ENCODE measurements at places on chromosomes 11 and 22. TPM values are rescaled to one million over a fixed set of nuclear protein-coding genes. Genes with fewer than 3 reads are reported as not detected.

Gene KMT5B
- total RNA-seq = 60.2 TPM

Gene POU2AF2
- not detected for total RNA-seq

Gene VPREB3
- total RNA-seq = 15.0 TPM

Gene MS4A15
- not detected for total RNA-seq

Gene SNX32
- total RNA-seq = 0.37 TPM

Gene RIC3
- total RNA-seq = 44.3 TPM

Gene APOA5
- not detected for total RNA-seq

Gene ADAMTS15
- total RNA-seq = not detected

Gene SUSD2
- 0.93 TPM for total RNA-seq

Gene SCUBE1
- 0.12 TPM for total RNA-seq

DNA sequence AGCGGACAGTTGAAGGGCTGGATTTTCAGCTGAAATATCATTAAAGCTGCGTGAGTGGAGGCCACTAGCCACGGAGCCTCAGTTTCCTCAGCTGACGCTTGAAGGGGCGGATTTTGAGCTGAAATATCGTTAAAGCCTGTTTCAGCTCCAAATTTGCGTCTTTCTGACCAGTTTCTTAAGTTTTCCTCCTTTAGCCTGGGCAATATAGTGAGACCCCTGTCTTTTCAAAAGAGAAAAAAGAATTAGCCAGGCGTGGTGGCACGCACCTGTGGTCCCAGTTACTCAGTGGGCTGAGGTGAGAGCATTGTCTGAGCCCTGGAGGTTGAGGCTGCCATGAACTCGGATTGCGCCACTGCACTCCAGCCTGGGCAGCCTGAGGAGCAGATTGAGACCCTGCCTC lies 3.7 kb downstream of the AP2A2 start:
- H3K27ac ChIP-seq = no peak overlapping the region
- H3K27me3 ChIP-seq = no peaks in the 10 kb centered on the region
- no peak for DNase-seq
- peaks cover 12% of the 10 kb centered on the region for H3K36me3 ChIP-seq

- no peak overlapping the region for H3K27ac ChIP-seq
- peaks cover 3% of the 10 kb centered on the region for H3K4me1 ChIP-seq
- no peak for DNase-seq
- H3K36me3 ChIP-seq = peaks cover 2% of the 10 kb centered on the region
Measured at GRCh38 chr22:42114721-42115120, 15.9 kb downstream of the CYP2D6 start.

DNA sequence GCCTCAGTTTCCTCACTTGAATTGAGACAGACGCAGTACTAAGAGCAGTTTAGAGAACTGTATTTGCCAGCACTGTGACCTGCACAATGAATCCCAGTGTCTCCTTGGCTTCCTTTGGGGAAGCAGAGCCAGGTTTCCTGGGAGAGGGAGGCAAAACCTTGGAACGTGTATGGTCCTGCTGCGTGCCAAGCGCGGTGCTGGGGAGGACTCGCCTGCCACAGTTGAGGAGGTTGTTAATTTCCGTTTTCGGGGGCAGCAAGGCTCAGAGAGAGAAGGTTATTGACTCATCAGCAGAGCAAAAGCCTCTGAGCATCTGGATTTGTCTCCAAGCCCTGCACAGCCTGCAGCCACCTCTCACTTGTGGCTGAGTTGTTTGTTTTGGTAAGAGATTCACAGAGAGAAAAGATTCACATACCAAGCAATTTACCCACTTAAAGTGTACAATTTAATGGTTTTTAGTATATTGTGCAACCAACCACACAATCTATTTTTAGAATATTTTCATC lies 10.8 kb downstream of the SYT12 start:
- H3K4me1 ChIP-seq = peaks cover 16% of the 10 kb centered on the region
- peaks cover 52% of the 10 kb centered on the region for H3K27me3 ChIP-seq
- H3K36me3 ChIP-seq = no peaks in the 10 kb centered on the region
- no peak overlapping the region for H3K4me3 ChIP-seq
- DNase-seq = no peak

DNA sequence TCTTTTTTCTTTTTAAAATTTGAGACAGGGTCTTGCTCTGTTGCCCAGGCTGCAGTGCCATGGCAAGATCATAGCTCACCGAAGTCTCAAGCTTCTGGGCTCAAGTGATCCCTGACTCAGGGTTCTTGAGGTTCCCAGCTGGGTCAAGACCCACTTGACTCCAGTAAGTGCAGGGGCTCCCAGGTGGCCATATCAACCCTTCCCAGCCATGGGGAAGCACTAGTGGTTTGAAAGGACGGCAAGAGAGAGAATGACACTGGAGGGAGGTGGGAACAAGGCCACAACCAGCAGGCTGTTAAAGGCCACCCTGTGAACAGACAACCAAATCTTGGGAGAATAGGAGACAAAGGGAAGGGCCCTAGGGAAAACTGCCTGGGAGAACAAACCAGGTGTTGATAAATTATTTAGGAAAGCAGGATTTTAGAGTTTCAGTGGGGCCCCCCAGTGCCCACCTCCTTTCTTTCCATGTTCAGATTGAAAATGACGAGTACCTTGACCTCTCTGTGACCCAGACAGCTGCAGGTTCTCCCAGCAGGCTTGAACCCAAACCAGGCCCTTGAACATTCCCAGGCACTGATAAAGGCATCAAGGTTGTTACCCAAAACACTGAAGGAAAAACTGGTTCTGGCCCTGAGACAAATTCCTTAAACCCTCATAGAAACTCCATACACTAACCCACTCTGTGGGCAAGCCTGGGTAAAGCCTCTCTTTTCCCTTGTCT lies 28.8 kb downstream of the KLHL22 start:
- H3K4me1 ChIP-seq = peaks cover 41% of the 10 kb centered on the region
- H3K27ac ChIP-seq = no peak overlapping the region
- no peaks in the 10 kb centered on the region for H3K27me3 ChIP-seq
- DNase-seq = no peak
- no peak overlapping the region for H3K4me3 ChIP-seq

DNA sequence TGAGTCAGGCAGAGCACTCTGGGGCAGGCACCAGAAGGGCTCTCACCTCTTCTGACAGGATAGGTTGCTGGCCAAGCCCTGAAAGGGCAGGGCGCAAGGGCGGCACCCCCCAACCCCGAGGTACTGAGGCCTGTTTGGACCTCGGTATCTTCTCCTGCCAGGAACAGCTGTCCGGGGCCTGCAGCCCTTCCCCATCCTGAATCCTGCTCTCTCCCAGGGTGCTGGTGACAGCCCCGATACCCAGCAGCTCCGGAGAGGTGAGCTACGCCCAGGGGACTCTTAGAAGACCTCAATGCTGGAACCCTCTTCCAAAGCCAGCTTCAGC lies 79.1 kb downstream of the PHF21B start:
- peaks cover 4% of the 10 kb centered on the region for H3K27me3 ChIP-seq
- DNase-seq = no peak

- H3K36me3 ChIP-seq = no peaks in the 10 kb centered on the region
- H3K27ac ChIP-seq = no peak overlapping the region
- no peaks in the 10 kb centered on the region for H3K4me1 ChIP-seq
- H3K4me3 ChIP-seq = no peak overlapping the region
- no peaks in the 10 kb centered on the region for H3K27me3 ChIP-seq
- DNase-seq = no peak
Measured at GRCh38 chr11:91373497-91373896, 851.1 kb upstream of the FAT3 start.

DNA sequence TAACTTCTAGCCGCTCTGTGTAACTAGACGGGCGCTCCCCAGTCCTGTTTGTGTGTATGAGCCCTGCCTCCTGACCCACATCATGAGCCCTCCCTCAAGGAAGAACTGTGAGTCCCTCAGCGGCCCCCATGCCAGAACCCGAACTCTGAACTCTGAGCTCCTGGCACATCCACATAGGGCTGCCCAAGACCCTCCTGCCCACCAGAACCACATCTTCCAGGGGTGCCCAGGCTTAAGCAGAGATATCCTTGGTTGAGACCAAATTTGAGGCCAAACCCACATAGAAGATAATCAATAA lies 3.0 kb downstream of the TRIM29 start:
- peaks cover 11% of the 10 kb centered on the region for H3K27me3 ChIP-seq
- no peaks in the 10 kb centered on the region for H3K36me3 ChIP-seq
- H3K4me1 ChIP-seq = no peaks in the 10 kb centered on the region
- no peak overlapping the region for H3K4me3 ChIP-seq

- no peak overlapping the region for H3K4me3 ChIP-seq
- no peaks in the 10 kb centered on the region for H3K4me1 ChIP-seq
- no peak for DNase-seq
- peaks cover 2% of the 10 kb centered on the region for H3K36me3 ChIP-seq
Measured at GRCh38 chr11:10114593-10115404, 179.2 kb downstream of the SBF2 start.

GRCh38 chr11:75994616-75995015 lies 179.6 kb downstream of the UVRAG start:
- no peaks in the 10 kb centered on the region for H3K27me3 ChIP-seq
- H3K4me3 ChIP-seq = no peak overlapping the region
- DNase-seq = no peak
- H3K36me3 ChIP-seq = peaks cover 58% of the 10 kb centered on the region

DNA sequence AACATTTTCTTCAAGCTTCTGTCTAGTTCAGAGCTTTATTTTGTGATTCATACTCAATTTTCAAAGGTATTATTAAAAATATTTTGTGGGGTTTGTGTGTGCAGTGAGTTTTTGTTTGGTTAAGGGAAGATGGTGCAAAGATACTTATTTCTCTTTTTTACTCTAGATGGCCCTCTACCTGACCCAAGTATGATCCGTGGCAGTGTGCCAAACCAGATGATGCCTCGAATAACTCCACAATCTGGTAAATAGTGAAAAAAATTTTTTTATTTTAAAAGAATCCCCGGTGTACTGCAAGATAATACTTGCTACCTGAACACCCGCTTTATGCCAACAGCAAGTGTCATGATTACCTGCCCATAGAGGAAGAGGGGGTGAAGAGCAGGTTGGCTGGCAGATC lies 54.2 kb downstream of the EP300 start:
- no peaks in the 10 kb centered on the region for H3K27me3 ChIP-seq
- DNase-seq = no peak
- no peaks in the 10 kb centered on the region for H3K4me1 ChIP-seq
- no peak overlapping the region for H3K27ac ChIP-seq
- H3K4me3 ChIP-seq = no peak overlapping the region

GRCh38 chr11:23263466-23263865 lies 403.2 kb upstream of the CCDC179 start:
- H3K4me1 ChIP-seq = no peaks in the 10 kb centered on the region
- H3K4me3 ChIP-seq = no peak overlapping the region
- H3K36me3 ChIP-seq = no peaks in the 10 kb centered on the region
- H3K27ac ChIP-seq = no peak overlapping the region
- DNase-seq = no peak
